ENCODE measurements at places on chromosomes 3 and 15.

GRCh38 chr15:33453761-33454160, 143.0 kb downstream of the RYR3 start:
- no peak for DNase-seq

GRCh38 chr15:71302861-71303410, 187.7 kb downstream of the THSD4 start:
- no peak for DNase-seq

- no peak for DNase-seq
Measured at GRCh38 chr3:191085091-191085490, 114.0 kb upstream of the OSTN start.

DNA sequence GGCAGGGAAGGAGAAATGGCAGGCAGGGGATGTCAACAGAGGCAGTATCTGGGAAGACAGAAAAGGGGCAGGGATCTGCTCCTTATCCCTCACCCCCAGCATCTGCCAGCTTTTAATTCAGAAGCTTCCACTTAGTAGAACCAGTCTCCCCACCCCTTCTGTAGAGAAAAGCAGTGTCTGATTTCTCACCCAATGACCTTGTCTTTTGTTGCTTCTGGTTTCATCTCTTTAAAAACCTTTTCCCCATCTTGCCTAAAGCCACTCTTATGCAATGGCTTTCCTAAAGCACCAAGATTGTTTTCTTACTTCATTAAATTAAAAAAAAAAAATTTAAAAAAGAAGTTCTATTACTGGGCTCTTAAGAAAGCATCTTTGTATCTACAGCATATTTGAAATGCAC, 27.8 kb downstream of the ARHGEF3 start:
- no peak for DNase-seq

DNA sequence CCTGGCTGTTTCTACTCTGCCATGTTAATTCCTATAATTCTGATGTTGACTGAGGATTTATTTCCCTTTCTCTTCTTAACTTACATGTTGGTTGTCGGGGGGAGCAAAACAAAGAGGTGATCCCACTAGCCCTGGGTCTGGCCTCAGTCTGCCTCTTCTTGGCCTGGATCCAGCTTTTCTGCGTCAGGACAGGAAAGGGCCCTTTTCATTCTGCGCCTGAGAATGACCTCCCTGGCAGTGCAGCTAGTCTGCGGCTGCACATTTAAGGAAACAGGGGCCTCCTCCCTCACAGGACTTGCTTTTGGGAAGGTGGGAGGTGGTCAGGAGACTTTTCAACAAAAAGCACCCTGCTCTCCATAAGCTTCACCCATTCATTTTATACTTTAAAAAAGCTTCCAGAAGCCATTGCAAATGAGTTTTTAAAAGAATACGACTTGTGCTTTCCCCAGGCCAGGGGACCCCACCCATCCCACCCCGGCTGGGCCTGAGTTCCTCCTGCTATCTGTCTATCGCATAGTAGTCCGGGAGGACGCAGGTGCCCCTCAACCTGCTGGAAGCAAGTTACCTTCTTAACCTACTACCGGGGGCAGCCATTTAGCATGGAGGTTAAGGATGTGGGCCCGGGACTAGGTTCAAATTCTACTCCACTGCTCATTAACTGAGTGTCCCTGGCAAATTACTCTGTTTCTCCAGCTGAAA, 21.3 kb upstream of the EHD4 start:
- no peak for DNase-seq

GRCh38 chr3:50616003-50616769, 765 bp upstream of the MAPKAPK3 start:
- peak; percentile 81 for DNase-seq
